Right ventricle myocardium inferior (tissue), 1 donor: ENCODE measurements at places on chromosomes 2 and 18. TPM values are rescaled to one million over a fixed set of nuclear protein-coding genes. Genes with fewer than 3 reads are reported as not detected.

- peak; percentile 96 for DNase-seq
These were observed at the start of gene ALMS1 for GRCh38 chr2:73385504-73386341. Gene ALMS1 (plus strand): TSS chr2:73385836. CDS start chr2:73385869, 33 bp downstream.

DNA sequence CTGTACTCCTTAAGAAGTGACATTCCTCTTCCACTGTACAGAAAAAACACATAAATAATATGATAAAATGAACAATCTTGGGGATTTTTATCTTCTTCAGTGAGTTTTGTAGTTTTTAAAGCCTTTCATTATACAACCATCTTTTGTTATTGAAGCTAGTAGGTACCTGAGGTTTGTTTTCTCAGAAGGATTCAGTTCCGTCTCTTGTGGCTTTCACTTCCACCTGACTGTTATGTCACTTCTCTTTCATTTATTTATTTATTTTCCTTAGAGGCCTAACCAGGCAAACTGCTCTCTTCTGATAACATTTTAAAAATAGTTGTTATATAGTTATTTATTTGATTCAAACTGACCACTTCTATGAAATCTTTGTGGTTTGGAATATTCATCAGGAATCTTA, 464.2 kb downstream of the CCDC85A start:
- no peak for DNase-seq

DNA sequence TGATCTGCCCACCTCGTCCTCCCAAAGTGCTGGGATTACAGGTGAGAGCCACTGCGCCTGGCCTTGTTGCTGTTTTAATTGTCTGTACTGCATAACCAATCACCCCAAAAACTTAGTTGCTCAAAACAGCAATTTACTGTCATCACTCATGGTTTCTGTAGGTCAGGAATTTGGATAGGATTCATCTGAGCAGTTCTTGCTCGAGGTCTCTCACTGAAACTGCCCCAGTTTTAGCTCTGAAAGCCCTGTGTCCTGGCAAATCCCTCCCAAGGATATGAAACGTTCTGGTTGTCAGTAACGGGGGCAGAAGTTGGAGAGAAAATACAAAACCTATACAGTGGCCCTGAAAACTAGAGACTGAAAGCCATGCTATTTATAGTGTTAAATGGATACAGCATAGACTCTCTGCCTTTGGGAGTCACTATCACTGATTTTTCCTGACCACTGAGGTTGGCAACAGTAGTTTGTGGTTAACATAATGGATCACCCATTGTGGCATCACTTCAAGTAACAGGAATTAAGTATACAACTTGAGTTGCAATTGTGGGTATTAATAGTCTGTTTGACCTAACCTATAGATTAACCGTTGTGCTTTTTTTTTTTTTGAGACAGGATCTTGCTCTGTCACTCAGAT, 27.2 kb upstream of the ERICH2 start:
- DNase-seq = no peak

GRCh38 chr2:29615841-29616240, 305.5 kb downstream of the ALK start:
- DNase-seq = no peak

- DNase-seq = no peak
These were observed 13.4 kb downstream of the HNRNPA3 start for GRCh38 chr2:177225965-177226360.

DNA sequence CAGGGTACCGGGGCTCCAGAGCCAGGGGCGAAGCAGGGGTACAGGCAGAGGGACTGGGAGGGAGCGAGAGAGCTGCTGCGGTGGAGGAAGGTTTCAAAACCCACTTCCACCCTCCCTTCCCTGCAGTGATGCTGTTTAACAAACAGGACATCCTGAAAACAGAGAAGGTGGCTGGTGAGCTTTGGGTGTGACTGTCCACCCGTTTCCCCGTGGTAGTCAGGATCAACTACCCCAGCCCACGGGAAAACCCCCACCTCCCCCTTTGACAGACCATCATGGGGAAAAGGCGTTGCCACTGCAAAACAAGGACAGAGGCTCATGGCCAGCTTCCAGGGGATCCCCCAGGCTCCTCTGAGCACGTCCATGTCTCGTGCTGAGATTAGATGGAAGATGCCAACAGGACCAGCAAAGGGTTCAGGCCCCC, 12.9 kb downstream of the TMEM185B start:
- no peak for DNase-seq

- no peak for DNase-seq
These were observed 246.0 kb upstream of the CXCR4 start for GRCh38 chr2:136363900-136364299.

- DNase-seq = no peak
These were observed 60.6 kb downstream of the MTCL1 start for GRCh38 chr18:8765783-8766463.

DNA sequence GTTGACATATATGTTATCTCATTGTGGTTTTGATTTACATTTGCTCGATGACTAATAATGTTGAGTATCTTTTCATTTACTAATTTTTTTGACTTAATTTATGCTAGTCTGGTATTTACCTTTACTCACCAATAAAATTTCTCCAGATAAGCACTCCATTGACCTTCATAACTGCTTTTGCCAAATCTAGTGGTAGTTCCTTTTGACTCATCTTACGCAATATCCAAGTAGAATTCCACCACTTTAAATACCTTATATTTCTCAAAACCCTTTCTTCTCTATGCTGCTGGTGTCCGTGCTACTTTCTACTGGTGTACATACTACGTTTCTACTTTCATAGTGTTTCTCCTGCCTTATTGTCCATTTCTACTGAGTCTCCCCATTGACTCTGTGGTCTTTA, 407.6 kb upstream of the SPHKAP start:
- no peak for DNase-seq

GRCh38 chr2:190637281-190637734, 11.6 kb upstream of the NAB1 start:
- DNase-seq = no peak

DNA sequence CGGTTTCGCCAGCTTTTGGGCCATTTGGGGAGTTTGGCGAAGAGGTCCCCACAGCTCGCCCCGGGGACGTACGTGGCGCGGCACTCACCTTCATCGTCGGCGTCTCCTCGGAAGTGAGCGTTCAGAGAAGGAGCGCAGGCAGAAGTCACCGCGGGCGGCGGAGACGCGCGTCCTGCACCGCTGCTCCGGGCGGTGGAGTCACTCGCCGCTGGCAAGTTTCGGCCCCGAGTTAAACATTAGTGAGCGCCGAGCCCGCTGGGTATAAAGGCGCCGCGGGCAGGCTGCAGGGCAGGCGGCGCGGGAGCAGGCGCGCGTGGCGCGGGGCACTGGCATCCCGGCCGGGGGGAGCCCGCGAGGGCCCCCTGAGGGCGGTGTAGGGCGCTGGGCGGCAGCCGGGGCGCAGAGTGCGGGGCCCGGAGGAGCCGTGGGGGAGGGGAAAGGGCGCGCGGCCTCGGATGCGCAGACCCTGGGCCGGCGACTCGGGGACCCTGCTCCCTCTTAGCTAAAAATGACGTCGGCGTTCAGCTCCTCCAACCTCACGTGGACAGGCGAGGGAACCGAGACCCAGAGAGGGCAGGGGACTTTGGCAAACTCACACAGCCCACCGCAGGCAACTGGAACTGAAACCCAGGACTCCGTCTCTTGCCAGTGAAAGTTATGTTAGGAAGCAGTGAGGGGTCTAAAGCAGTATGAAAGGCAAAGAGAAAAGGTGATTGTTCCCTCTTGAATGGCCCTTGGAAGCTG, at the start of gene DPP4:
Gene DPP4 (minus strand): TSS at position 328 of the 744 bp plus-strand sequence. CDS start 234 bp downstream, at position 94.
- no peak for DNase-seq

GRCh38 chr2:42767080-42767898, 3.4 kb upstream of the OXER1 start:
- no peak for DNase-seq

DNA sequence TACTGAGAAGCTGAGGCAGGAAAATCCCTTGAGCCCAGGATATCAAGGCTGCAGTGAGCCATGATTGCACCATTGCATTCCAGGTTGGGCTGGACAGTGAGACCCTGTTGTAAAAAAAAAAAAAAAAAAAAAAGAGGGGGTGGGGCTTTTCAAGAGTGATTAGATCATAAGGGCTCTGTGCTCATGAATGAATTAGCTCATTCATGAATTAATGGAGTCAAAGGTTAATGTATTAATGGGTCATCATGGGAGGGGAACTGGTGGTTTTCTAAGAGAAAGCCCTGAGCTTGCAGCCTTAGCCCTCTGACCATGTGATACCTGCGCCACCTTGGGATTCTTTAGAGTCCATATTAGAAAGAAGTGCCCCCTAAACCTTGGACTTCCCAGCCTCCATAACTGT, 4.5 kb downstream of the SLC19A3 start:
- DNase-seq = no peak

DNA sequence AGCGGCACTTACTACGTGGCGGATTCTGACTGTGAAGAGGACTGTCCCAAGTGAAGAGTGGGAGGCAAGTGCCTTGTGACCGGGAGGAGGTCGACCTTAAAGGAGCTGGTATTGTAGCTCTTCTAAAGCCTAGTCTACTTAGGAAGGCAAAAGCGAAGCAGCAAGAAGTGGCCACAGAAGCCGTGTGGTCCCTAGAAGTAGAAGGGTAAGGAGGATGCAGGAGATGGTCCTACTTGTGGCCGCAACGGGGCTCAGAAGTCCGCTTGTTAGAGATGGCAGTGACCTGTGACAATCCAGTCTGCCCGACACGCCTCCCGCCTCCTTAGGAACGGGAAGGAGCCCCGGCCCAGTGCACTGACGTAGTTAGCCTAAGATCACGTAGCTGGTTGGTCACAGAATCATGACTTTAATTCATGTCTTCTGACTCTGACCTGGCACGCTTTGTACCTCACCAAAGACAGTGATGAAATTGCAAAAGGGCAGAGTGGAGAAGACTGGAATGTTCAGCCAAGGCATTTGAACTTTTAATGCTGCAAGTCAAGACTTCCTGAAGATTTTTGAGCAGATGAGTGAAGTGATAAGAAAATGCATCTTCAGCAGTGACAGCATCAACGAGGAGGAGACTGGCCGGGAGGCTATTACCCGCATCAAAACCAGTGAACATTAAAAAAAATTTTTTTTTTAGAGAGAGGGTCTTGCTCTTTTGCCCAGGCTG, 749 bp upstream of the EIF2AK3 start:
- DNase-seq = peak; percentile 95

DNA sequence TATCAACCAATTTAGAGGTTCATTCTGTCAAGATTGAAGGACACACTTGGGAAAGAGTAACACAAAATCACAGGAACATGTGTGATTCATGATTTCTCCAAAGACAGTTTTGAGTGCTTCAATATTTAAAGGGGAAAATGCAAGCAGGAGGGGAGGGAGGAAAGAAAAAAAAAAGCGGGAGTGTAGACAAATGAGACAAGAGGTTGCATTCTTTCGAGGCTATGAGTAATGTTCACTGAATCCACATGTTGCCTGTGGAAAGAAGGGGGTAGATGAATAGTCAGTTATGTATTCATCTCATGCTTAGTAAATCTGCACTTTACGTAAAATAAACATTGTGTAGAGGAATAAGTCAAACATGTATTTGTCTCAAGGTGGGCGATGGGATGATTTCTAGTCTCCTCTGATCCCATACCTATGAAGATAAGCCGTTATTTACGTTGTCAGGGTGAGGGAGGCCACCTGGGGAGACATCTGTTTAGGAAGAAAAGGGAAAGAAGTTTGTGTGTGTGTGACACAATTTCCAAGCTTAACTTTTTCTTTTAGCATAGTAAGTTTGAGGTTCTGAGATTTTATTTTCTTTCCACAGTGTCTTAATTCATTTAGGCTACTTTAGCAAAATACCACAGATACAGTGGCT, 211.0 kb upstream of the ZC3H15 start:
- no peak for DNase-seq

DNA sequence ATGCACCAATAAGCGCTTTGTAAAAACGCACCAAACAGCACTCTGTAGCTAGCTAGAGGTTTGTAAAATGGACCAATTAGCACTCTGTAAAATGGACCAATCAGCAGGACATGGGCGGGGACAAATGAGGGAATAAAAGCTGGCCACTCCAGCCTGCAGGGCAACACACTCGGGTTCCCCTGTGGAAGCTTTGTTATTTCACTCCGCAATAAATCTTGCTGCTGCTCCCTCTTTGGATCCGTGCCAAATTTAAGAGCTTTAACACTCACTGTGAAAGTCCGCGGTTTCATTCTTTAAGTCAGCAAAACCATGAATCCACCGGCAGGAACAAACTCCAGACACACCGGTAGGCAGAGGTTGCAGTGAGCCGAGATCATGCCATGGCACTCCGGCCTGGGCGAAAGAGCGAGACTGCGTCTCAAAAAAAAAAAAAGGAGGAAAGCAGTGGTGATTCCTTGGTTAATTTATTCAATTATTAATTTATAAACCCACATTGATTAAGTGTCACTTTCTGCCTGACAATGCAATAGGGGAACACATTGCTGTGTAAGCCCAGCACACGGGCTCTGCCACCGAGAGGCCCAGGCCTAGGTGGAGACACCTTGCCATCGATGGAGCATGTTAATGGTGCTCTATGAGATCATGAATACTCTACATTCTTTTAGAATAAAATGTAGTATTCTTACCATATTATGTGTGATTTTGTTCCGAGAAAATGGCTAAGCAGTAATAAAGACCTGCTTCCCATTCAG, 687.6 kb upstream of the HS6ST1 start:
- DNase-seq = no peak

GRCh38 chr2:26598336-26598995, 42.7 kb downstream of the CIB4 start:
- no peak for DNase-seq

DNA sequence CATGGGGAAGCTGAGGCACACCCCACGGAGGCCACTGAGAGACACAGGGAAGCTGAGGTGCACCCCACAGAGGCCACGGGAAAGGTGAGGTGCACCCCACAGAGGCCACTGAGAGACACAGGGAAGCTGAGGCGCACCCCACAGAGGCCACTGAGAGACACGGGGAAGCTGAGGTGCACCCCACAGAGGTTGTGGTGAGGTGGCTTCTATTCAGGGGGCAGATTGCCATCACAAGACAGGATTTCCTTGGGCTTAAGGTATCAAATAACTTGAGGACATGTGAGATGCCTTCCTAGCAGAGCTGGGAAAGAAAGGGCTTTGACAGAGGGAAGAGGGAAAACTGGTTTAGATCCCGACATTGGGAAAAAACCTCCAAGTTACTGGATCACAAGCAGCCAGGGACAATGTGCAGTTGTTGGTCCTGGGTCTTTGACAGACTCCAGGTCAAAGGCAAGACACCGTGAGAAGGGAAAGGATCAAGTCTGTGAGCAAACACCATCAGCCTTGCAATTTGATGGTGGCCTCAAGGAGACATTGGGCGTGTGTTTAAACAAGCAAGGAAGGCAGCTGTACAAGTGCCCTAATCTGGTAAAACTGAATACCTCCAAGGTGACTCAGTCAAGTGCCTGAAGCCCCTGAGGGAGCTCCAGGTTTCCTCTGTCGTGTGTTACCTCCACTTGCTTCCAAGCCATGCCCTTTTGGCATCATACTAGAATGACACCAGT, 133.2 kb upstream of the EPAS1 start:
- no peak for DNase-seq

DNA sequence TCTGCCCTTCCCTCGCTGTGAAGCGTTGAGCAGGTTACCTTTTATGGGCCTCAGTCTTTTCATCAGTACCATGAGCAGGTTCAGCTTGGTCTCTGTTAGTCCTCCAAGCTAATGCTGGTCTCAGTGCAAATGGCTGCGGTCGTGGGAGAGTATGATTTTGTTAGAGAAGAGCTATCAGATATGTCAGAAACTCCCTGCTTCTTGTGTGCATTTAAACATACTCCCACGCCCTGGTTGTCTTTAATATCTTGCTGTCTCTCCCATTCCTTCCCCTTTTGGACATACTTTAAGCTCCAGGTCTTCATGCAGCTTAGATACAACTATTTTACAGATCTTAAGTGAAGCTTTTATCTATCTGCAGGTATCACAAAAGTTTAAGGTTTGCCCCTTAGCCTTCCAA, 62.9 kb downstream of the EFR3B start:
- no peak for DNase-seq

CAVIN2 gene
- 109 TPM for total RNA-seq

FLACC1 gene
- total RNA-seq = 6.5 TPM

CCDC121 gene
- total RNA-seq = 6.2 TPM

ASPRV1 gene
- 0.81 TPM for total RNA-seq

TCF23 gene
- total RNA-seq = 0.16 TPM

RAMP1 gene
- total RNA-seq = 139 TPM

CCDC85A gene
- total RNA-seq = 5.3 TPM
